ENCODE measurements at places on chromosomes 6 and 20.

DNA sequence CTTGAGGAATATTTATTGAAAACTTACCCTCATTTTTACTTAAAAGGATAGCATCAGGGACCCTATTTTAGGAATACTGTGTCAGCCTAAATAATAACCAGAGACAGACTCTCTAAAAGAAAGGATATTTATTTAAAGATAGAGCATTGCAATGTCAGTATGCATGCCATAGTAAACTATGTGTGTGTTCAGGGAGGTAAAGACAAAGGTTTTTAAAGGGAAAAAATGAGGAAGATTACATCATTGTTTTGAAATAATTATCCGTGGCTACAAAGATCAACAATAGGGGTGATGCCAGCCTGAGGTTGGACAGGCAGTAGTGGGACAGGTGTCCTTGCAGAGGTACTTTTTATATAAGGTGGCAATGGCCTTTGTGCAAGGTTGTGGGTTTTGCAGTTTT is 23.7 kb upstream of the CFAP206 start:
- no peak for DNase-seq

GRCh38 chr20:12180107-12180661 is 262.5 kb downstream of the BTBD3 start:
- no peak for DNase-seq

DNA sequence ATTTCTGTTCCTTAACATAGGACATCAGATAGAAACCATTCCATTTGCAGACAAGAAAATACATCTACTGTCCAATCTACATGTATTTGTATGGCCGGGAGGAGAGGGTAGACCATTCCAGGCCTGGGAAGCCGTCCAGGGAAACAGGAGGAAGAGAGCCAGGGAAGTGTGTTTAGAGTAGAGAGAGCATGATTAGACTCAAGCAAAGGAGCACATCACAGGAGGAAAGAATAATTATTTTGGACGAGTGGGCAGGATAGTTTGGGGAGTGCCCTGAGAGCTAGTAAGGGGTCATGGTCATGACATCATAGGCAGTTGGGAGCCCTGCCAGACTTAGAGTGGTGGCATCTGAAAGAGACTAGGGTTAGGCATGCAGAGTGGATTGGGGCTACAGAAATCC is 250.0 kb downstream of the HIVEP2 start:
- no peak for DNase-seq

DNA sequence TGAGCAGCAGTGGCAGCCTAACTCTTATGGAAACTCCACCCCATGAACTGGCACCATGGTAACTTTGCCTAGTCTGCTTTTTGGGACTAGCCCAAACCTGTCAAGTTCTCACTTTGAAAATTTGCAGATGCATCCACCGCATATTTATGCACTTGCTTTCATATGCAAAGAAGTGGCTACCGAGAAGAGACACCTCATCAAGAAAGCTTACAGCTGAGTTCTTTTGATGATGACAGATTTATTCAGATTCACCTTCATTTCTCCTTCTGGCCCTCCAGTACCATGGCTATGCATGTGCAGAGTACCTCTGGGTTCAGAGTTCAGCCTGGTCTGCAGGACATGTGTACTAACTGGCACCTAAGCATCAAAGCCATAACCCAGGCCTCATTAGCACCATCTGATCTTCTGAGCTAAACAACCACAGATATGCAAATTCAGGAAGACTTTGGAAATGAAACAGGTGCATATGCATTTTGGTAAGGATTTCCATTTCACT is 154.3 kb upstream of the TENT5A start:
- no peak for DNase-seq

Measured in fibroblast of skin of right quadriceps (primary cell).